SJCRH30 (cell line): ENCODE measurements at places on chromosomes 4 and X. TPM values are rescaled to one million over a fixed set of nuclear protein-coding genes. Genes with fewer than 3 reads are reported as not detected.

Gene MAGEC1
- total RNA-seq: 1.1 and 1.4 TPM in 2 replicates

Gene ADH6
- total RNA-seq: not detected in 2 replicates

Gene ITM2A
- total RNA-seq: not detected in 2 replicates

Gene NEXMIF
- 0.02 TPM in 1 of 2 replicates, not detected in the other for total RNA-seq

Gene RBM47
- total RNA-seq: not detected in 2 replicates

DNA sequence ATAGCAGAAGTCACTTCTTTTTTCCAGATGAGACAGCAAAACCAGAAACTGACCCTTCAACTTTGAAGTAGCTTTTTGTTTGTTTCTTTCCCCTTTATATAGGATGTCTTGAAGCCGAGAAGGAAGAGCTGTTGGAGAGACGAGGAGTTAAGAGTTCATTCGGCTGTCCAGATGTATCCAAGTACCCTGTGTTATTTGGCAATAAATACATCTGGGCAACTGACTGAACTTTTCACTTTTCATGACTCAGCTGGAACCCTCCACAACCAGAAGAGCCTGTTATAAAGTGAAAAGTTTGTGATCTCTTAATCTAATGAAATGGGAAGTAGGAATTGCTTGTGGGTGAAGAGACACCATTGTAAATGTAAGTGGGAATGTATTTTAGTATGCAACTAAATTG, 131.2 kb downstream of the HTR2C start:
- DNase-seq: no peak

- DNase-seq: peak; percentile 54
These were observed at the start of gene FHDC1 for GRCh38 chr4:152935631-152936445. Gene FHDC1 (plus strand): TSS chr4:152936323. CDS start chr4:152943058, 6,735 bp downstream.

DNA sequence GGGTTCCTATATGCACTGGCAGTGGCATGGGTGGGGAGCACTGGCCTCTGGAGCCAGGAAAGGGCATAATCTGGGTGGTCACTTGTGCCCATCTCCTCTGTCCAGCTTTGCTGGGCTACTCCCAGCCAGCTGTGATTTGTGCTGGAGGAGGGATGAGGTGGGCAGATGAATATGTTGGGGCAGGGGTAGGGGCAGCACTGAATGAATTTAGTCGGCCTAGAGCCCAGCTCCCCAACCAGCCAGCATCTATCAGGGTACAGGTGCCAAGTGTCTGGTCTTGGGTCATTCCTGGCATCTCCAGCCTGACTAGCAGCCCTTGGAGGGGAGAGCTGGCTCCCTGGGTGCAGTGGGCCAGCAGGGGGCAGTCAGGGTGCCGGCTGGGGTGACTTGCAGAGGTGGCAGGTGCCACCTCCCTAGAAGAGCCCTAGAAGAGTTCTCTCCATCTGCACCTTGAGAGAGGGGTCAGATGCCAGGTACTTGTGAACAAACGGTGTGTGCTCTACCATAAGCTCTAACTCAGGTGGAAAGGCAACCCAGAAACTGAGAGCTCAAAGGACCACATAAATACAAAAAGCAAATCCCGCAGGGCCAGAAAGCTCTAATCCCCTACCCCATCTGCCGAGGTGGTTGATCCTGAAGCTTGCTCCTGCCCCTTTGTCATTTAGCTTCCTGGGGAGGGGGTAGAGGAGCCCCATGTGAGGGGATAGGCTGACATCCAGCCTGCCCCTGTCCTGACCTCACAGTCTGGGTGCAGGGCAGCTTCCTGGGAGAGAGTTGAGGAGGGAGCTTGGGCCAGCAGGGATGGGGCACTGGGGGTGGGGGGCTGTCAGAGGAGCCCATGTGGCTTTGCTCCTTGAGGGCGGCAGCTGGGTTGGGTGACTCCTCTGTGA, 2.2 kb downstream of the SORCS2 start:
- no peak for DNase-seq

DNA sequence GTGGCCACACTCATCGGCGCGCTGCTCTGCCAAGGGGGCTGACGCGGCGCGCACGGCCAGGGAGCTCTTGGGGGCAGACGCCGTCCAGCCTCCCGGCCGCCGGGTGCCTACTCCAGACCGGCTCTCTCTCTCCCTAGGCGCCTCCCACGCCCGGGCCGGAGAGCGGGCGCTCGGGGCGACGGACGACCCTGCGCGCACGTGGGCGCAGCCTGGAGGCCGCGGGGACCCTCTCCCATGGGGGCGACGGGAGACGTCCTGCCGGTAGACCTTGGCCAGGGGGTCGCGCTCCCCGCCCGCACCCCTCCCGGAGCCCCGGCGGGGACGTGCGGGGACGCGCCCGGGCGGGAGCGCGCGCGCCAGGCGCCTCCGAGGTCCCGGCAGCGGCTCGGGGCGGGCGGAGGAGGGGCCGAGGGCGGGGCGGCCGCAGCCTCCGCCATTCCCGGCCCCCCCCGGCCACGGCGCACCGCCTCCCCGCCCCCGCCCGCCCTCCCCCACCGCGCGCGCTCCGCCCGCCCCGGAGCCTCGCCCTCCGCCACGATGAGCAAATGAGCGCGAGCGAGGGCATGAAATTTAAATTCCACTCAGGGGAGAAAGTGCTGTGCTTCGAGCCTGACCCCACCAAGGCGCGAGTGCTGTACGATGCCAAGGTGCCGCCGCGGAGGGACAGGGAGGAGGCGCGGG, at the start of gene MSL3:
MSL3 (plus strand) TSS at position 519 of the 681 bp plus-strand sequence; CDS start at position 546, 27 bp downstream.
- peak; percentile 83 for DNase-seq

DNA sequence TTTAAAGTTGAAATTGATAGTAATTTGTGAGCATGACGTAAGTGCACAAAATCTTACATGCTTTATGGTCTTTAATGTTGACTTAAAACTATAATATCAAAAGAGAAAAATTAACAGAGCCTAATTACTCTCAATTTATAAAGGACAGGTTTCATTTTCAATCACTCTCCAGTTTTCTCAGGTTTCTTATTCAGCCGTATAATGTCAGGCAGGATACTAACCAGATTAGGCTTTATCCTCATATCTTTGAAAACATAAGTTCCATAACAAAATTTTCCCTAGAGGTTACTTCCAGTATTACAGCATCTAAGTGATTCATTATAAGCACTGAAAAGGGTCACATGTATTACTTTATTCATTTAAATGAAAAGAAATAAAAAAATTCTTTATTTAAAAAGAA, 492.1 kb downstream of the PACRGL start:
- no peak for DNase-seq

- no peak for DNase-seq
These were observed at the start of gene RS1 for GRCh38 chrX:18672008-18672407. Gene RS1 (minus strand): TSS chrX:18672108. CDS start chrX:18672068, 40 bp downstream.

GRCh38 chr4:174749091-174749490, 80.0 kb downstream of the GLRA3 start:
- DNase-seq: no peak

- peak; percentile 43 for DNase-seq
These were observed 1.2 kb downstream of the GUCY1A1 start for GRCh38 chr4:155667568-155668511.

DNA sequence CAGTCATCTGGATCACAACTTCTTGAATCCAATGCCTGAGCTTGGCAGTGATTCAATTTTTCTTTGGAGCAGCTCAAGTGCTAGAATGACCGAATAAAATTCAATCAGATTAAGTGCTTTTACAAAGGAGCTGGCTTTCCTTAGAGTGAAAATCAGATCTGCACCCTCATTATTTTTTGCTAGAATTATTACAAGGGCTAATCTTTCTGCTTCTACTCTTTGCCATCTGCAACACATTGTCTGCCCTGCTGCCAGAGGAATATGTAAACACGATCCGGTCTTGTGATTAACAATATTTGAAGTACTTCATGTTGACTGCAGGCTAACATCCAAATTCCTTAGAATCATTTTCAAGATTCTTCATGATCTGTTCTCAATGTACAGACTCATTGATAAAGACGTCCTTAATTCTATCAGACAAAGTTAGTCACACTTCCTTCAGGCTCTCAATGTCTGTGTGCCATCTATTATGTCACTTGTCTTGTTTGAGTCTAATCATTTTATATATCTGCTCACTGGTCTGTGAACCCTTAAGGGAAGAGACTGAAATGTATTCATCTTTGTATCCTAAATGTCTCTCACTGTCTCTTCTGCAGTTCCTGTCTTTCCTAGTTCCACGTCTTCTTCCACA, 531.2 kb downstream of the GALNTL6 start:
- DNase-seq: no peak

DNA sequence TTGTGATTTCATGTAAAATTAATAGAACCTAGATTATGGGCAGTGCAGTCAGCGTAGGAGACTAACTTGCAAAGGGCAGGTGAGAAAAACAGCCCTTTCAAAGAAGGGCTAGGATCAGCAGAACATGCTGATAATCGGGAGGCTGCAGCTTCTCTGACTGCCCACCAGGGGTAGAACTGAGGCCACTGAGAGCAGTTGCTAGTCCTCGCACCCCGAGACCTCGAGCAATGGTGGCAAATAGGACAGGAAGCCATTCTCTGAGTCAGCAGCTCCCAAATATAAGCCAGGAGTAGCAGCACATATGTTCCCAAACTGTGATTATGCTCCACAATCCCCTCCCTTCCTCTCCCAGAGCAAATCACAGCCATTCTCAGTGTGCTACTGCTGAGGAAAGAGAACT, 186.5 kb downstream of the MSL3 start:
- DNase-seq: peak; percentile 53

- no peak for DNase-seq
These were observed 162.0 kb upstream of the MAB21L2 start for GRCh38 chr4:150419939-150420338.

DNA sequence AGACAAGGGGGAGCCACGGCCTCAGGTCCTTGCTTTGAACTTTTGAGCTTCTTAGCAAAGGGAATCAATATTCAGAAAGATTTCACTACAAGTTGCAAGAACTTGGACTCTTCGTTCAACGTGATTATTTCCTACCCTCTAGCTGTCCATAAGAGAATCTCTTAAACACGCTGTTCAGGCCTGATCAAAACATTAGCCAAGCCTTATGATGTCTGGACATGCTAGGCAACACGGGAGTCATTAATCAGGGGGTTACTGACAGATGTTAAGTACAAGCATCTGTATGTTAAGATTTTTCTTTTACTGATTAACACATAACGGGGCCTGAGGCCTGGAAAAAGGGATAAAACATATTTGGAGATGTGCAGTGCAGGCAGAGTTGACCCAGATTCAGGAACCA, 138.9 kb upstream of the IL1RAPL2 start:
- DNase-seq: no peak

DNA sequence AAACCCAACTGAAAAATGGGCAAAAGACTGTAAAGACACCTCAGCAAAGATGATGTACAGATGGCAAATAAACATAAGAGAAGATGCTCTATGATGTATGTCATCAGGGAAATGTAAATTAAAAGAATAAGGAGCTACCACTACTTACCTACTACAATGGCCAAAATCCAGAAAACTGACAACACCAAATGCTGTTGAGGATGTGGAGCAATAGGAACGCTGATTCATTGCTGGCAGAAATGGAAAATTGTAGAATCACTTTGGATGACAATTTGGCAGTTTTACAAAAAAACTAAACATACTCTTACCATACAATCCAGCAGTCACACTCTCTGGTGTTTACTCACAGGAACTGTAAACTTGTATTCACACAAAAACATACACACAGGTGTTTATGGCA, 222.3 kb upstream of the LDB2 start:
- DNase-seq: no peak

GRCh38 chr4:94158883-94159282, 48.8 kb upstream of the SMARCAD1 start:
- no peak for DNase-seq
